ENCODE measurements at places on chromosomes 3 and 15.
A peak's percentile ranks its signal among the peaks of the same experiment; 100 is the strongest.

- H3K4me3 ChIP-seq = no peak overlapping the region
- H3K36me3 ChIP-seq = no peaks in the 10 kb centered on the region
- no peak overlapping the region for H3K27ac ChIP-seq
Observed at GRCh38 chr15:67897646-67898339, 57.9 kb upstream of the RNU6-1 start.

- H3K27me3 ChIP-seq = no peaks in the 10 kb centered on the region
- no peak overlapping the region for H3K27ac ChIP-seq
- H3K4me3 ChIP-seq = no peak overlapping the region
- peaks cover 9% of the 10 kb centered on the region for H3K4me1 ChIP-seq
Observed at GRCh38 chr3:173410849-173411248, 13.3 kb downstream of the NLGN1 start.

- DNase-seq = no peak
- no peak overlapping the region for H3K27ac ChIP-seq
- H3K36me3 ChIP-seq = no peaks in the 10 kb centered on the region
- no peak overlapping the region for H3K4me3 ChIP-seq
- H3K4me1 ChIP-seq = no peaks in the 10 kb centered on the region
Observed at GRCh38 chr3:38597502-38598060, 51.9 kb downstream of the SCN5A start.

DNA sequence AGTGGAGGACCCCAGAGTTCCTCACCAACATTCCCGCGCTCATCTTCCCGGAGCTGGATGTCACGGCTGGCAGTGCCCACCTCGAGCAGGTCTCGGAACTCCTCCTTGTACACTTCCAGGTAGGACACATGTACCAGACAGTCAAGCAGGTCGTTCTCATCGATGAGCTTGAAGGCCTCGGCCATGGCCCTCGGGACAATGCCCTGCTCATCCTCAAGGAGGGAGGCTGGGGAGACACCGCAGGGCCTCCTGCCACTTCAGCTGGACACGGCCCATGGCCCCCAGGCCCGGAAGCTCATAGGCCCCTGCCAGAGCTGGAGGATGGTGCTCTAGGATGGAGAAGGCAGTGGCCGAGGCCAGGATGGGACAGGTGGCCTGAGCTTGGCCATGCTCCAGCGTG lies 5.6 kb downstream of the KIF7 start:
- H3K4me3 ChIP-seq = no peak overlapping the region
- no peaks in the 10 kb centered on the region for H3K4me1 ChIP-seq
- no peaks in the 10 kb centered on the region for H3K27me3 ChIP-seq
- no peaks in the 10 kb centered on the region for H3K36me3 ChIP-seq
- peak; percentile 10 for DNase-seq

GRCh38 chr15:80308002-80308401 lies 56.0 kb upstream of the CTXND1 start:
- H3K4me3 ChIP-seq = no peak overlapping the region
- H3K36me3 ChIP-seq = no peaks in the 10 kb centered on the region
- peaks cover 14% of the 10 kb centered on the region for H3K27me3 ChIP-seq
- no peaks in the 10 kb centered on the region for H3K4me1 ChIP-seq

GRCh38 chr3:8532251-8532871 lies 30.7 kb downstream of the LMCD1 start:
- H3K4me3 ChIP-seq = no peak overlapping the region
- H3K27ac ChIP-seq = peak overlapping the region; percentile 28
- H3K4me1 ChIP-seq = peaks cover 37% of the 10 kb centered on the region
- no peaks in the 10 kb centered on the region for H3K27me3 ChIP-seq
- H3K36me3 ChIP-seq = peaks cover 37% of the 10 kb centered on the region

- no peaks in the 10 kb centered on the region for H3K4me1 ChIP-seq
- H3K4me3 ChIP-seq = no peak overlapping the region
- no peak for DNase-seq
- H3K27me3 ChIP-seq = peaks cover 19% of the 10 kb centered on the region
Observed at GRCh38 chr15:89512631-89513030, 16.2 kb upstream of the RHCG start.

Data from tibial artery (tissue), 4 donors.